ENCODE measurements at places on chromosomes 2 and 18. TPM values are rescaled to one million over a fixed set of nuclear protein-coding genes. Genes with fewer than 3 reads are reported as not detected.

The CLEC4F gene
- polyA plus RNA-seq, result not detected

- DNase-seq, result no peak
These were observed 6.3 kb upstream of the PROKR1 start for GRCh38 chr2:68637047-68637446.

GRCh38 chr2:176173567-176174381 is 14.7 kb upstream of the HOXD1 start:
- no peak for DNase-seq

GRCh38 chr2:6922201-6922656 is 5.0 kb downstream of the RNF144A start:
- DNase-seq, result peak; percentile 18

The PLGLB1 gene
- polyA plus RNA-seq, result 0.59 TPM

DNA sequence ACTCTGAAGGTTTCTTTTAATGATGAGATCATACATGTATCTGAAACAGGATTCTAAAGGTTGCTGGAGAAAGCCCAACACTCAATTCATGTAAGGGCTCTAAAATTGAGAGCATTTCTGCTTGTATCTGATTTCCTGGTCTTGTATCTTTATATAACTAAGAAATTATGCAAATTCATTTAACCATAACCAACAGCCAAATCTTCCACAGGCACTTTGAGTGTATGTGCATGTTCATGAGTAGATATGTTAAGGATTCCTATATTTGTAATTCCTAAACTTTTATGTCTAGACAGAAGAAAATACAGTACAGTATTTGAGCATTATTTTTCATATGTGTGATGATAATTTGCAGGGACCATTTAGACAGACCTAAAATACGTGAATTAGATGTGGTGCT is 20.4 kb upstream of the PELI1 start:
- DNase-seq, result no peak

All from A549 (cell line).